ENCODE measurements at places on chromosomes 7 and 10.
A peak's percentile ranks its signal among the peaks of the same experiment; 100 is the strongest.

DNA sequence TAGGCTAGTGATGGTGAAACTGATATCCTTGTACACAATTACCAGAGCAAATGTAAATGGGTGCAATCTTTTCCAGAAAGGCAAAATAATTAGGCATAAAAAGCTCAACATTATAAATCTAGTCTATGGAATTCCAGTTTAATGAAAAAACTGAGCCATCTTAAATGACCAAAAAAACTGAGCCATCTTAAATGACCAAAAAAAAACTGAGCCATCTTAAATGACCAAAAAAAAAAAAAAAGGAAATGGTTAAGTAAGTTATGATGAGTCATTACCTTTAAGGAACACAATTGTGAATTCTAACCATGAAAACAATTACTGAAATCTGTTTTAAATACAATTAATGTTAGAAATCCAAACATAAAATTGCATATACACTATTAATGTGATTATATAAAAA lies 25.3 kb downstream of the USP6NL start:
- no peak for DNase-seq

DNA sequence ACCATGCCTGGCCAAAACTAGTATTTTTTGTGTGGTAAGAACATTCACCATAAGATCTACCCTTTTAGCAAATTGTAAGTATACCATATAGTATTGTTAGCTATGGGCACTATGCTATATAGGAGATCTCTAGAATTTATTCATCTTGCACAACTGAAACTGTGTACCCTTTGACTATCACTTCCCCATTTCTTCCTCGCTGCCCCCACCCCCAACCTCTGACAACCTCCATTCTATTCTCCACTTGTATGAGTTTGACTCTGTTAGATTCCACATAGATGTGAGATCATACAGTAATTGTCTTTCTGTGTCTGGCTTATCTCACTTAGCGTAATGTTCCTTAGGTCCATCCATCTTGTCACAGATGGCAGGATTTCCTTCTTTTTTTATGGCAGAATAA lies 3.6 kb downstream of the CASP7 start:
- DNase-seq, result no peak

- DNase-seq, result no peak
Measured at GRCh38 chr10:50417486-50417885, 166.2 kb upstream of the ASAH2 start.

- DNase-seq, result no peak
Measured at GRCh38 chr10:96842896-96843723, 11.0 kb downstream of the LCOR start.

GRCh38 chr7:102434039-102434486 lies 688 bp downstream of the ORAI2 start:
- no peak for DNase-seq

DNA sequence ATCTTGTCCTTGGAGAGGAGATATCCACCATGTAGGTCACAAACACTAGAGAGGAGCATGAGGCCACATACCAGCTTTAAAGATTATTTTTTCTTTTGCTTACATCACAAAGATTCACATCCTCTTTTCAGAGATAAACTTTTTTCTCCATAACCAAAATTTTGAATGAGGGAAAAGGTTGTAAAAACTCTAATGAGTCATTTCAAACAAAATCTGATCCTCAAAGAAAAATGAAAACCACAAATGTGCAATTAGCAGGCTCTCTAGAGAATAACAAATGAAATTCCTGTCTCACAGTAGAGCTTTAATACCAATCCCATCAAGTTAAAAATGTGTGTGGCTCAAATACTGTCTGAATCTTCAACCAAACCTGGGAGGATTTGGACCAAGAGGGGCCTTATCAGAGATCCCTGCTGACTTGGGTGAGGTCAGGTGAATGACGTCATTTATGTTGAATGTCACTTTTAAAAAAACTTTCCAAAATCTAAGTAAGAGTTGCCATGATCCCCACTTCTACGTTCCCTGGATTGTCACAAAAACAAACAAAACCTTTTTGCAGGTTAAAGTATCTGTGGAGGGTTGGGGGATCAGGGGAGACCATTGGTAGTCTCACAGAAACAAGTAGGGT lies 261.5 kb upstream of the NPSR1 start:
- DNase-seq, result no peak

- no peak for DNase-seq
Measured at GRCh38 chr7:92681633-92682032, 91.4 kb upstream of the FAM133B start.

DNA sequence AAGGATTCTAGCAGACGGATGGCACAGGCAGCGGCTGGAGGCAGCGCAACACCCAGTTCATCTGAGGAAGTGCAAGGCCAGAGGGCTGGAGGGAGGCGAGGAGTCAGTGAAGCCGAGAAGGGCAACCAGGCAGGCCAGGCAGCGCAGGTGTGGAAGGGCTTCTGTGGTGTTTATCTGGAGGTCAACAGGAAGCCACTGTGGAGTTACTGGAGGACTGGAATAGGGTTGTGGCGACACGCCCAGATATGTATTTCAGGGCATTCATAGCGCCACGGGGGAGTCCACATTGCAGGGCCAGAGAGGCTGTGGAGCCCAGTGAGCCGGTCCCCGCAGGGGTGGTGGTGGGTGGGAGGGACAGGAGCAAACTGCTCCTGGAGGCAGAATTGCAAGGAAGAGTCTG lies 150.6 kb downstream of the CDH23 start:
- no peak for DNase-seq

GRCh38 chr10:59245686-59246085 lies 69.2 kb downstream of the PHYHIPL start:
- DNase-seq, result no peak

GRCh38 chr7:107579885-107580715 lies at the start of gene BCAP29:
BCAP29 (plus strand) TSS chr7:107580246; CDS start chr7:107580773, 527 bp downstream.
- peak; percentile 79 for DNase-seq

DNA sequence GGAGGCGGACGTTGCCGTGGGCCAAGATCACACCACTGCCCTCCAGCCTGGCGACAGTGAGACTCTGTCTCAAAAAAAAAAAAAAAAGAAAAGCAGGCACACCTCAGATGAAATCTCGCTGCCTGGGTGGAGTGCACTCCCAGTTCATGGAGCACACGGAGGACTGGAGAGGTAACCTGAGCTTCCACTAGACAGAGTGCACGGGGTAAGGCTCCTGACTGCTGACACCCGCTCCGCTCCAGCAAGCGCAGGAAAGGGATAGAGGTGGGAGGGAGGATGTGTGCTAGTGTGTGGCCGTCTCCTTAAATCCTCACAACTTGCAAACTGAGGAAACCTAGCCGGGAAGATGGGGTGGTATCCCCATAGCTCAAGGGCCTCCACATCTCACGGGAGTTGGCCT lies 50.8 kb downstream of the FAM53B start:
- DNase-seq, result no peak

- DNase-seq, result no peak
Measured at GRCh38 chr10:76717141-76717540, 920.5 kb downstream of the KCNMA1 start.

DNA sequence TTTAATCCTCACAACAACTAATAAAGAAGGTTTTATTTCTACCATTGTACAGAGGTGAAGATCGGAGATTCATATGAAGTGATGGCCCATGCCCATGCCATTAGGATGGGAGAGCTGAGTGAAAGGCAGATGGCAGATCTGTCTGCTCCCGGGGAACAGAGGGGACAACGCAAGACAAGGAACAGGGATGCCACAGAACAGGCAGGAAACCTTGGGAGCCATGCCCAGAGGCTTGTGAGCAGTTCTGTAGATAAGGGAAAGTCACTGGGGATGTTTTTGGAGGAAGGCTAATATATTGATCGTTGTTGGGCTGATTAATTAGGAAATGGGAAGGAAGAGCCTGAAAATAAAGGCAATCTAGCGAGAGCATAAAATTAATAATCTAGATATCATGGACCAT lies 73.1 kb upstream of the ITGB1 start:
- no peak for DNase-seq

DNA sequence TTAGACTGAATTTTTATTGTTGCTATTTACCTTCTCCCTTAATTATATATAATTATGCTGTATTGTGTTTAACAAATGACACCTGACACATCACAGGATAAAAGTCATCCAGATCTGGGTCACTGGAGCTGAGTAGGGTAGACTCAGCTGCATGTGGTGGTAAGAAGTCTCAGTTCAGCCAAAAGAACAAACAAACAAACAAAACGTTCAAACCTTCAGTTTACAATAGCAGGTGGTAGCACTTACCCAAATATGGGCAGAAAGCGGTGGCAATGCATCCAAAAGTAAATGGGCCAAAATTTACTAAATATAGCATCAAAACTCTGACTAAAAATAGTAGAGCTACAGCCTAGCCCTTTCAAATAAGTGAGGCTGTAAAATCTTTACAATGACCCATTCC lies 42.2 kb downstream of the ZWINT start:
- no peak for DNase-seq

GRCh38 chr7:101804088-101804963 lies 13.1 kb upstream of the CUX1 start:
- no peak for DNase-seq

DNA sequence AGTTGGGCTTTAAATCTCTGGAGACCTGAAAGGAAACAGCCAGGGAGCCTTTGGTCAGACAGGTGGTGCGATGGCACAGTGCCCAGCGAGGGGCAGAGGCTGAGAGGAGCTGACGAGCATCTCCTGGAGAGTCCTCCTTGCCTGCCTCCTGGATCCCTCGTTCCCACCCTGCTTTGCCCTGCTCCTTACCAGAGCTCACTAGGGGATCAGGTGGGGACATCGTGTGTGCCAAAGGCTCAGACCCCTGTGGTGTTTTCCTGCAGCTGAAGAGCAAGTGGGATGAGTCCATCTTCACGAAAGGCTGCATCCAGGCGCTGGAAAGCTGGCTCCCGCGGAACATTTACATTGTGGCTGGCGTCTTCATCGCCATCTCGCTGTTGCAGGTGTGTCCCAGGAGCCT lies 21.8 kb upstream of the SH2D4B start:
- DNase-seq, result no peak

DNA sequence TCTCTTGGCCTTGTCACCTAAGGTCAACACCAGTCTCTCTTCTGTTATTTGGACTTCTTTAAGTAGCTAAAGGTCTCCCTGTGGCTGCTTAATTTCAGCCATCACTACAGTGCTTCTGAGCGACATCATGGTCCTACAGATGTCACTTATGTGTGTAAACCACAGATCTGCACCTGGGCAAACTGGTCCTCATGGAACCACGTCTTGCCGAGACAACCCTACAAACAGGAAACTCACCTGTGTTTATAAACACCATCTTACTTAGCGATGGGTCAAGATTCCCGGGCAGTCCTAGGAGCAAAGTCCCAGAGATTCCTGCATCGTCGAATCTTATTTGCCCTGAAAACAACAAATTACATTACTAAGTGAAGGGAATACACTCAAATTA lies 27.8 kb downstream of the KLF6 start:
- no peak for DNase-seq

DNA sequence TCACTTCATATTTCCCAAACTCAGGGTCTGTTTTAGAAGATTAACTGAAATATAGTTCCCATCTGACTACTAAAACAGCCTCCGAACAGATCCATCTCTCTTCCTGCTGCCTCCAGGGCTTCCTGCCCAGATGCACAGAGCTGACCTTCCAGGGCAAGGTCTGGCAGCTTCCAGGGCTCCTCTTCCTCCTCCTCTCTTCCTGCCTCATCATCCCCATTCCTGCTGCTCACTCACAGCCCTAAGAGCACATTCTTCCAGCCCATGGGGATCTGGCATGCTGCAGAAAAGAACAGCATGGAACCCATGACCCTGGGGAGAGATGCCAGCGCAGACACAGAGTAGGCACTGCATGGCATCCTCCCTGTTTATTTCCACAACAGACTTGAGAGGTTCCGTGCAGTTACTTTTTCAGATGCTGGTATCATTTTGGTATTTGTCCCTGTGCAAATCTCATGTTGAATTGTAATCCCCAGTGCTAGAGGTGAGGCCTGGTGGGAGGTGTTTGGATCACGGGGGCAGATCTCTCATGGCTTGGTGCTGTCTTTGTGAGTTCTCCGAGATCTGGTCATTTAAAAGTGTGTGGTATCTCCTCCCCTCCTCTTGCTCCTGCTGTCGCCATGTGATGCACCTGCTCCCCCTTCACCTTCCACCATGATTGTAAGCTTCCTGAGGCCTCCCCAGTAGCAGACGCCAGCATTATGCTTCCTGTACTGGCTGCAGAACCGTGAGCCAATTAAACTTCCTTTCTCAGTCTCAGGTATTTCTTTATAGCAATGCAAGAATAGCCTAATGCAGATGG lies 4.4 kb downstream of the PKD1L1 start:
- no peak for DNase-seq

DNA sequence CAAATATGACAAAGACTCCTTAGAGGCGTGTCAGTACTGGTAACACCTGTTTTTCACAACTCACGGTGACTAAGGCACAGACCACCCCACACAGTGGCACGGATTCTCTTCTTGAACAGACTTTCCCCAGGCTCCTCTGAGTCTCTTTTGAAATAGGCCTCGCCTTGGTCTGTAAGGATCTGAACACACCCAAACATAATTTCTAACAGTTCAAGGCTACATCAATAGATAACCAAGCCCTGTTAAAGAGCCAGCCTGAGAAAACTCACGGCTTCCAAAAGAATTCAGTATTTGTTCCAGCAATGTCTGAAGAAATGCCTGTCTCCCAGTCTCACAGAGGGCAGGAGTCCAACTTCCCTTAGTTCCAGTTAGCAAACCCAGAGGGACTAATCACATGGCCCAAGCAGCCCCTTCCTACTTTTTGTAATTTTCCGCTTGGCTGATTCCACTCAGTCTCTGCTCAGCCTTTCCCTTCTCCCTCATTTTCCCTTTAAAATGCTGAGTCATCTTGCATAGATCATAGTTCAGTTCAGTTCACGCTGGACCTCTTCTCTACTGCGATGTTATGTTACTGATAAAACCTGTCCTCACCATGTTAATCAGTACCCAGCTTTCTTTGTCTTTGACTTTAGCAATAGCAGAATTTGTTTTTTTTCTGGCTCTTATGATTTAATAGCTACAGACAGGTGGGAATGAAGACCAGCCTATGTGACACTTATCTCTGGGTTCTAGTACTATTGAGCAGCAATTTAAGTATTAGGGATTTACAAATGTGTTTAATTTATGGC lies 22.6 kb upstream of the AKR1C3 start:
- DNase-seq, result no peak

- DNase-seq, result no peak
Measured at GRCh38 chr10:84693006-84693405, 364.6 kb downstream of the CCSER2 start.

DNA sequence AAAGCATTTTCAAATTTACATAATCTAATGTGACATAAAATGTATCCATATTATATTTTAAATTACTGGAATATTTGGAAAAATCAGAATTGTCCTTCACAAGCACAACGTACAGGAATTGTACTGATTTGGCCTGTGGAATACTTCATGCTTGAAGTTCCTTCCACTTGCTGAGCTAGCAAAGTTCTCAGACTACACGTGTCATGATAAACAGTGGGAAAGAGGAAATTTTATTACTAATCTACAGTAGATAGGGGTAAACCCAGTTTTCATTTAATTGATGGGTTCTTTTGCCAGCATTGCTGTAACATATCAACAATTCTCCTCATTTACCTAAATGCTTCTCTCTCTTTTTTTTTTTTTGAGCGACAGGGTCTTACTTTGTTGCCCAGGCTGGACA lies 45.6 kb upstream of the FIGNL1 start:
- DNase-seq, result no peak

GRCh38 chr10:72261784-72262404 lies 11.8 kb upstream of the DDIT4 start:
- no peak for DNase-seq
